ENCODE measurements at places on chromosomes 3 and 15.

DNA sequence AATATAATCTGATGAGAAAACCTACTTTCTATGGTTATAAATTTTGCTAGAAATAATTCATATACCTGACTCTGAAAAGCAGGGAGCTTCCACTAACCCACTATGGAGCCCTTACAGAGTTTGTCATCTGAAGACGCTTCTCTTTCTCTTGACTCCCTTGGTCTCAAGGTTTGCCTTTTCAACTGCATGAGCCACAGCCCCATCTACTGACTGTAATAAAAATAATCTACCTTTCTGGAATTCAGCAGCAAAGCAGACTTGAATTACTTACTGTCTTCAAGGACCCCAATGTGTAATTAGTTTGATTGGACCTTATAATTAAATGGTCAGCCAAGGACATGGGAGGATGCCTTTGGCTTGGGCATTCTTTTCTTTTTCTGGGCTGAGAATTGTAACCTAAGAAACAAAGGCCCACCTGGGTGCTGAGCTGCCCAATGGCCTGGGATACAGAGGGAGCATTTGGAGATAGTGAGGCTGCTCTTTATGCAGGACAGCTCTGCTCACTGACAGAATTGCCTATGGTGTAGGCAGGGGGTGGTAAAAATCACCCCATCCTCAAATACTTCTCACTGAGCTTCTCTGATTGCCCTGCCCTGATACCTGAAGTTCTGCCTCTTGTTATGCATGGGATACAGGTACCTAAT is 178.6 kb upstream of the TRIM42 start:
- DNase-seq, result no peak

DNA sequence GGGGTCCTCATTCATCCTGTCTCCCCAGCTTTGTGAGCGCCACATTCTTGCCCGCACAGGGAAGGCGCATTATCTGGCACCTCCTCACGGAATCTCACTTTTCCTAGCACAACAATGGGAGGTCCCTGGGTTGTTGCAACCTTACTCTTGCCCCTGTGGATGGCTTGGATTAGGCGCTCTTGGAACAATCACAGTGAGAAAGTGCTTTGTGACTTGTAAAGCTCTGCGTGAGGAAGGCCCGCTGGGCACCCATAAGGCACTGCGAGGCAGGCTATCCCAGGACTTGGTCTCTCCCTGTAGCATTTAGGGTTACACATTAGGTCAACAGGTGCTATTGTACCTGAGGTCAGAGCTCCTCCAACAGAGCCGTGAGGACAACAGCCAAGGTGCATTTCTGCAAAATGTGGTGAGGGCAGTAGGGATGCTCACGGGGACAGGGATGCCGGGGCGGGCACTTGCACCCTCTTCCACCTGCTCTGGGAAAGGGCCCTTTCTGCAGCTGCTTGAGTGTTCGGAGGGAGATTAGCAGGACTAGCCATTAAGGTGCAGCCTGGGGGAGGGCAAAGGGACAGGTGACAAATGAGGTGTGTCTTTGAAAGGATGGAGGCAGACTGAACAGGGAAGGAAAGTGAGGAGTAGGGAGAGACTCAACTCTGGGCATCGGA is 13.9 kb upstream of the LRRC15 start:
- DNase-seq, result no peak

DNA sequence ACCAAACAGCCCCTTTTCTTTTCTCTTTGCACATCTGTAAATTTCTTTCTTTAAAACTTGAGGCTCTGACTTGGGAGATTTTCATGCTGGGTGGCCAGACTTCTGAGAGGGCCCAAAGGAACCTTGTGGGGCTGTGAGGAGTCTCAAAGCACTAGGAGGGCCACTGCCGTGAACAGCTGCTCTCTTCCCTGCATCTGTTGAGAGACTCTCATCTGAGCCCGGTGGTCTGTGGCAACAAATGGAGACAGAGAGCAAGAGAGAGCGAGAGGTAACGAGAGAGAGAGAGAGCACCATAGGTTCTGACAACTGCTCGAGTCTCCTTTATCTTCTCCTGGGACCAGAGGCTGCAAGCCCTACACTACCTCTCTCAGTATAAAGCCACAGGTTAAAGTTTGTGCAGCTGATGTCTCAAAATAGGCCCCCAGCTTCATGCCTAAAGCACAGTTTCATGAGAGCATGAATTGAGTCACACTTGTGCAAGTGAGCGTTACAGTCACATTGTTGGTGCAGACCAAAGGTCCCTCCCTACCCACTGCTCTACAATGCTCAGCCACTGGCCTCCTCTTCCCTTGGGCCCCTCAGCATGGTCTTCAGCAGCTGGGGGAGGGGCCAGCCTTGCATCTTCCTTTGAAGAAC is 60.7 kb downstream of the ZNF621 start:
- DNase-seq, result no peak

DNA sequence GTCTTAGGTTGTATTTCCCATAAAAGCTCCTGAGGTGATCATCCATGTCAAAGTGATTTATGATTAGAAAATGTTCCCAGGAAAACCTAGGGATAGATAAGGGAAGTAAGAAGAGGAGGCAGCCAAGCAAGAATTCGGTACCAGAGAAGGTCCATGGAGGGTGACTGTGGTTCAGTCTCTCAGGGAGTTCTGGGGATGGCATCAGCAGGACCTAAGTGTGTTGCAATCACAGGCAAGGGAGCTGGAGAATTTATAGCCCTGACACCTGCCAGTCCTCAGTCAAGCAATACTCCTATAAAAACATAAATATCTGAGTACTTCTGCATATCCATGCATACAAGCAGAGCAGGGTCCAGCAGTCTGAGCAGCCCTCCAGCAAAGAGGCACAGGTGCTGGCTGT is 95.6 kb upstream of the TOPAZ1 start:
- no peak for DNase-seq

DNA sequence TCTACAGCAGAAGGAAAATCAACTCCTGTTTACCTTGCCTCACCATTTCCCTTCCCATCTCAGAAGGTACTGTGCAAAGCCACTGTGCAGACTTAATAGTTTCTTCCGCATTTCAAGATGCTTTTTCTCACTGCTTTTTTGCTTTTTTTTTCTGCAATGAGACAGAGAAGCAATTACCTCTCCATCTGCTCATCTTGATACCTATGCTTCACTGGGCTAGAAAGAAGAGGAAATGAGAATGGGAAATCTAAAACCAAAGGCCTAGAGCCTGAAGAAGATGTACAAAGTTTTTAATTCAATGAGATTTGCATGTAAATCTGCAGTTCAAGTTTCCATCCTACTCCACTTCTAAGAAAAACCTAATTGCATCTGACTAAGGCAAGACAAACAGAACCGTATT is 238.1 kb upstream of the SETMAR start:
- no peak for DNase-seq

GRCh38 chr15:54119051-54119450 is 140.8 kb downstream of the UNC13C start:
- DNase-seq, result no peak

GRCh38 chr3:79490165-79491028 is 277.4 kb downstream of the ROBO1 start:
- no peak for DNase-seq

GRCh38 chr3:81245043-81245442 is 516.4 kb downstream of the GBE1 start:
- DNase-seq, result no peak

- no peak for DNase-seq
Measured at GRCh38 chr15:68414591-68414990, 17.4 kb downstream of the ITGA11 start.

- no peak for DNase-seq
Measured at GRCh38 chr3:1072041-1072440, 20.8 kb upstream of the CNTN6 start.

DNA sequence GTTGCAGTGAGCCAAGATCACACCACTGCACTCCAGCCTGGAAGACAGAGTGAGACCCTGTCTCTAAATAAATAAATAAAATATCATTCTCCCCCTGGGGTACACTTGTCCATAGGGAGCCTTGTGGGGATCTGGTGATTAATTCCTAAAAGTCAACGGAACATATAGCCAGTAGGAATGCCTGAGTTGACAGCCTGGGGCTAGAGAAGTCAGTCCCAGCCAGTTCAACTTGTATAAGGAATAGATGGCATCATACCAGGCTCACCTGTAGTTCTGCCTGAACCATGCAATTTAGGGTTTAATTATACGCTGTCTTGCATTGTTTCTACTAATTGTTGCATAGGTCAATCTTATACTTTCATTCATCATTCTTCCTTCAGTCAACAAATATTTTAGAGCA is 5.9 kb upstream of the BOC start:
- DNase-seq, result no peak

DNA sequence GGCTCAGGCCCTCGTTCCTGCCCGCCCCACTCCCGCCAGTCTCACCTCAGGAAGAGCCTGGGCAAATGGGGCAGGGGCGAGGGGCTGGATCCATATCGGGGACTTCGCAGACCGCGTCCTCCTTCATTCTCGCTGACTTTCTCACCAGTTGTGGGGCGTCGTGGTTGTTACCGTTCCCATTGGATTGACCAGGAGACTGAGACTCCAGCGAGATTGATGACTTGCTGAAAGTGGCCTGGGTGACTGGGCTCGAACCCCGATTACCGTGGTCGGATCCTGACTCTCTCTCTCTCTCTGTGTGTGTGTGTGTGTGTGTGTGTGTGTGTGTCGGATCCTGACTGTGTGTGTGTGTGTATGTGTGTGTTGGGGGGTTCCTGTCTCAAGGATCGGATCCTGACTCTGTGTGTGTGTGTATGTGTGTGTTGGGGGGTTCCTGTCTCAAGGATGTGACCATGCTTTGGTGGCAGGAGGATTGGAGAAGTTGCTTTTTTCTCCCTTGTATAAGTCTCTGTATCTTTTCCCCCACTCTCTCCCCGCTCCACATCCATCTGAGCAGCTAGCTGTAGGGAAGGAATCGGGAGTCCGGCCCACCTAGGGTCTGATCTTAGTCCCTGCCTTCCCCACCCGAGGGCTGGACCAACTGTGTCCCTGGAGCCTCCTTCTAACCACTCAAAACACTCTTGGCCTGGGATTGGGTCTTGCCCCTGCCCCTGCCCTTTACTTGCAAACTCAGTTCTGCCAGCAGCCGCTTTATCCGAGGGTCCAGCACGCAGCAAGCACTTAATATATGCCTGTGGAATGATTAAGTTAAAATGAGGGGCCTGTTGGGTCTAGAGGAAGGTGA is 603 bp downstream of the PLEKHO2 start:
- no peak for DNase-seq

GRCh38 chr3:53193466-53194209 is 32.6 kb downstream of the PRKCD start:
- no peak for DNase-seq

GRCh38 chr3:160697637-160698380 is 20.8 kb downstream of the ARL14 start:
- no peak for DNase-seq

DNA sequence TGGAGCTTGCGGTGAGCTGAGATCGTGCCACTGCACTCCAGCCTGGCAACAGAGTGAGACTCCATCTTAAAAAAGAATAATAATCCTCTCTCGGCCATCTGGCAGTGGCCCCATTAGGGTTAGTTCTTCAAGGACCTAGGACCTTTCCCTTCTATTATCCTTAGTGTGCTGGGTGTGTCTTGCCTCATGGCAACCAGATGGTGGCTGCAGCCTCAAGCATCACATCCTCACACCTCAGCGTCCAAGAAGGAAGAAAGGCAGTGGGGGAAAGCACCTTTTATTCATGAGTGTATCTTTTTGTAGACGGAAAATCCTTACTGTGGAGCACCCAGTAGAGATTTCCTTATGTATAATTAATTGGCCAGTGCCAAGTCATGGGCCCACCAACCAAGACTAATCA is 42.7 kb upstream of the TFRC start:
- no peak for DNase-seq

DNA sequence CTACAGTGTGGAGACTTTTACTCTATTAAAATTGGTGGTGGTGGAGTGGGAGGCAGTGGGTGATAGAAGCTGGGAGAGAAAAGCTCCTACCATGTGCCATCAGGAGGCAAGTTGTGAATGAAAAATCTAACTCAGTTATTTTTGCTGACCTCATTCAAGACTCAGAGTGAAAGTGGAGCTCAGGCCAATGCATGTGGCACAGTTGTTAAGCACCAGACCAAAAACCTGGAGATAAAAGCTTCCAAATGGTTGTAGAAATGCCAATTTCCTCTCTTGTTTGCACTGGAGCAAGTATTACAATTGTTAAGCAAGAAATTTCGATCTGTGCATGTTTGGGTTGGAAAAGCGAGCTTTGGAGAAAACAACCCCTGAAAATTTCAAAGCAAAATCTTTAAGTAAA is 81.5 kb upstream of the PRICKLE2 start:
- DNase-seq, result no peak

DNA sequence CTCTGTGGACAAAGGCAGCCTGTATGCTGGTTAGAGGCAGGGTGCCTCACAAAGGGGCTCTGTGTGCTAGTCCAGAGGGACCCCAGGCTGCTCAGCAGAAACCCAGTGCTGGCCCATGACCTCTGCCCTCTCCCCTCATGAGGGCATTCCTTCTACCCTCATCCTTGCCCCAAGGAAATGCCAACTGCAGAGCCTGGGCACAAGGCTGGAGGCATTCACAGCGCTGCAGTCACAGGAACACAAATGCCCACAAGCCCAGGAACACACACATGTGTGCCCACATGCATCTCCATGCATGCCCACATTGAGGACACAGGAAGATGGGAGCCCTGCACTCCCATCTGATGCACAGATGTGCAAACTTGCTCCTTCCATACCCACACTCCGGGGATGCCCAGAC is 3.8 kb downstream of the INKA1 start:
- DNase-seq, result no peak

DNA sequence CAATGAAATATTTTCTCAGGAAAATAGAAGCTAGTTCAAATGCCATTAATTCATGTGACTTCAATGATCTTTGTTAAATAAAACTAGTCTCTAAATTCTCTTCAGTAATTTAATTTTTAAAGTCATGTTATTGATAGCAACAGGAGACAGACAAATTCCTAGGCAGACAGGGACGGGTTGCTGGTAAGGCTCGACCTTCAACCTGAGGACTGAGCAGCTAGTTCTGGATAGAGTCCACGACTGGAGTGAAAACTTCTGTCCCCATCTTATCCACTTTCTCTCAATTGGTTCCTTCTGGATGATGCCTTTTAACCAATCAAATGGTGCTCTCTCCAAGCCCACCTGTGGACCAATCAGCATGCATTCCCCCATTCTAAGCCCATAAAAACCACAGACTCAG is 43.8 kb upstream of the C2CD4B start:
- no peak for DNase-seq

DNA sequence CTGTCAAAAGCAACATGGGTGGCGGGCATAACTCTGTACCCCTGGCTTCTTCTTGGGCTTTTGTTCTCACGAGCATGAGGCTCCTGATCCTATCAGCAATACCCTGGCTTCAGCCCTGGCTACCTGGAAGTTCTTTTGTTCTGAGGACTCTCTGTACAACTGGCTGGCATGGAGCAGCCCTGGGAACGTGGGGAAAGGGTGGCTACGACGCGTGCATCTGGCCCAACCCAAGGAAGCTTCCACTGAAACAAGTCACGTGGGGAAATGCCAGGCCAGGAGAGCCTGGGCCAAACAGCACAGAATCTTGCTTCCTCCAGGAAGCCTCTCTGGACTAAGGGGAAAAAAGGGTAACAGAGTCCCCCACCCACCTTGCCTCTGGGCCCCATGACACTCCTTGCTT is 22.7 kb upstream of the ATP2B2 start:
- DNase-seq, result no peak

DNA sequence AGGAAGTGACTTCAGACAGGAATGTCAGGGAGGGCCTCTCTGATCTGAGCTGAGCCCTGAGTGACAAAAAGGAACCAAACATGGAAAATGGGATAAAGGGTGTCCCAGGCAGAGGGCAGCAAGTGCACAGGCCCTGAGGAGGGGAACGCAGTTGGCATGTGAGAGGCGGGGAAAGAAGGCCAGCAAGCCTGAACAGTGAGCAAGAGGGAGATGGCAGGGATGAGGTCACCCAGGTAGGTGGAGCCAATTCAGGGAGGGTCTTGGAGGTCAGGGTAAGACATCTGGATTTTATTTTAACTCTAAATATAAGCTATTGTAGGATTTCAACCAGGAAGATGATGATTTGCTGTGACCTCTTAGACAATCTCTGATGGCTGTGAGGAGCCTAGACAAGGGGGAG is 167.7 kb downstream of the LRTM1 start:
- no peak for DNase-seq

Data from stimulated activated CD4-positive, alpha-beta T cell treated with anti-CD3 and anti-CD28 coated beads, Interleukin-1b, Interleukin-23, amount 100 ng/mL, for 1 hour (primary cell).